ENCODE measurements at places on chromosomes 6 and 20. TPM values are rescaled to one million over a fixed set of nuclear protein-coding genes. Genes with fewer than 3 reads are reported as not detected.
A peak's percentile ranks its signal among the peaks of the same experiment; 100 is the strongest.

Gene KHDC1
- 0.68 TPM for total RNA-seq

DNA sequence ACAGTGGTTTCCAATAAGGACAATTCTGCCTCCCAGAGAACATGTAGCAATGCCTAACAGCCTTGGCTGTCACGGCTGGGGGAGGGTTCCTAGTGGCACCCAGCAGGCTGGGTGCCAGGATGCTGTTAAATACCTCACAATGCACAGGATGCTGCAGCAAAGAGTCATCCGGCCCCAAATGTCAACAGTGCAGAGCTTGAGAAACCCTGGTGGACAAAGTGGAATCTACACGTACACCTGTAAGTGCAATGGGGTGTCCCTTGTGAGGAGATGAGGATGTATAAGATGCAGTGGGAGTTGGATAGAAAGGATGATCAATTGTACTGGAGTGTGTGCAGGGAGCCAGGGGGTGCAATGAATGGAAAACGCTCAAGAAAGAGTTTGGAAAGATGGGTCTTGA lies 142.4 kb downstream of the FNDC1 start:
- no peaks in the 10 kb centered on the region for H3K4me1 ChIP-seq
- peaks cover 9% of the 10 kb centered on the region for H3K27me3 ChIP-seq
- DNase-seq: no peak
- H3K36me3 ChIP-seq: no peaks in the 10 kb centered on the region
- no peak overlapping the region for H3K4me3 ChIP-seq

DNA sequence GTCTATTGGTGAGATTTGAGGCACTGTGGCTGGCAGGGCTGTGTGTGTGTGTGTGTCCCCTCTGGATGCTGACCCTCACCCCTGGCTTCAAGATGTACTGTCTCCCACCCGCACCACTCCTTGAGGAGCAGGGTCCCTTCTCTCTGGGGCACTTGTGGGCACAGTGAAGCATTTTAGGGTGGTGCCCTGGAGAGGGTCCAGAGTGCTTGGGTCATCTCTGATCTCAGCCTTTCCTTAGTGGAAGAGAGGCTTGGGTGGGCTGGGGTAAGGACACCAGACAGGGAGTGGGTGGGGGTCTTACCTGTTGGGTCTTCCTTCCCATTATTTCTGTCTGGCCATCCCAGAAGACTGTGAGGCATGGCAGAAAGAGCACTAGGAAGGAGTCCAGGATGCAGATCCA lies 66.1 kb downstream of the EFCAB8 start:
- DNase-seq: no peak
- H3K27ac ChIP-seq: peak overlapping the region; percentile 40
- peaks cover 5% of the 10 kb centered on the region for H3K4me1 ChIP-seq
- H3K4me3 ChIP-seq: no peak overlapping the region
- no peaks in the 10 kb centered on the region for H3K27me3 ChIP-seq

GRCh38 chr6:109165392-109165974 lies 70.2 kb downstream of the CEP57L1 start:
- DNase-seq: no peak
- no peak overlapping the region for H3K4me3 ChIP-seq

DNA sequence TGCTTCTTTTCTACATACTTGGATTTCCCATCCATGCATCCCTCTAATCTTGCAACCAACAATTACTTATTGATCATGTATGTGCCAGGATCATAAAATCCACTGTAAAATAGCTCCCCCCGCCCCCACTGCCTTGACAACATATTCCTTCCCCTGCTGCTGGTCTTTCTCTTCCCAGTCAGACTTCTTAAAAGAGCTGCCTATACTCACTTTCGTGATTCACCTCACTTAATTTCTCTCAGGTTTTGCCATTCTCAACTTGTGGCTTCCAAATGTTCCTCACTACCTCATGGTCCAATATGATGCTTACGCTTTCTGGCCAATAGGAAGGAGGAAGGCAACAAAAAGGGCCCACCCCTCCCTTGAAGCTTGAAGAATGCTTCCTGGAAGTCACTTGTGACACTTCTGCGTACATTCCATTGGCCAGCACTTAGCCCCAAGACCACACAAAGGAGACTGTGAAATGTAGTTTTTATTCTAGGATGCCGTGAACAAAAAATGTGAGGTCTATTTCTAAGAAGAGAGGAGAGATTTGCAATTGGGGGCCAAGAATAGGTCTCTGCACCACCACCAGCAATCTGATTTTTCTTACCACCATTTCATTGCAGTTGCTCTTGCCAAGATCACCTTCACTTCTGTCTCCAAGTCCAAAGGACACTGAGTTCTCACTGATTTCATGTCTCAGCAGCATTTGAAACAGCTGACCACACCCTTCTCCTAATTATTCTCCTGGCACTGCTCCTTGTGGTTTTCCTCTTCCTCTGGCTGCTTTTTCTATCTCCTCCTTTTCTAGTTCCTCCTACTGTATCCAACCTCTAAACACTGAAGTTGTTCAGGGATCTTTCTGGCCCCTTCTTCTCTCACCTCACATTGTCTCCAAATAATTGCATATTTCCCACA lies 30.8 kb downstream of the CD164 start:
- no peak overlapping the region for H3K4me3 ChIP-seq
- peaks cover 16% of the 10 kb centered on the region for H3K4me1 ChIP-seq
- no peaks in the 10 kb centered on the region for H3K27me3 ChIP-seq
- H3K36me3 ChIP-seq: peaks cover 48% of the 10 kb centered on the region
- H3K27ac ChIP-seq: peak overlapping the region; percentile 30

Gene OTOR
- not detected for total RNA-seq

DNA sequence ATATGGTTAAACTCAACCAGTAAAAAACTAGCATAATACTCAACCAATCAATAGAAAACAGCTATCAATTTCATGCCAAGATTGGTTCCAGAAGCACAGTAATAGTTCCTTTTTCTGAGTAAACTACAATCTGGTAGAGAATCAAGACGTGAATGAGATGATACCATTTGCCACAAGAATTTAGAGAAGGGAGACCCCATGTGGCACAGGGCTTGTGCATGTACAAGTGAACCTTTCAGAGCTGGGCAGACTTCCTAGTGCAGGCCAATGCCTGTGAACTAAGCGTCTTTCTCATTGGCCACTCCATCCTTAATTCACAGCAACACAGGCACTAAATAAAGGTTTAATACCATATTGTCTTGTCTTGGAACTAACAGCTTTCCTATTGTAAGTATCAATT lies 213.5 kb downstream of the RFPL4B start:
- H3K36me3 ChIP-seq: no peaks in the 10 kb centered on the region
- DNase-seq: no peak
- peaks cover 10% of the 10 kb centered on the region for H3K27me3 ChIP-seq
- no peak overlapping the region for H3K27ac ChIP-seq

DNA sequence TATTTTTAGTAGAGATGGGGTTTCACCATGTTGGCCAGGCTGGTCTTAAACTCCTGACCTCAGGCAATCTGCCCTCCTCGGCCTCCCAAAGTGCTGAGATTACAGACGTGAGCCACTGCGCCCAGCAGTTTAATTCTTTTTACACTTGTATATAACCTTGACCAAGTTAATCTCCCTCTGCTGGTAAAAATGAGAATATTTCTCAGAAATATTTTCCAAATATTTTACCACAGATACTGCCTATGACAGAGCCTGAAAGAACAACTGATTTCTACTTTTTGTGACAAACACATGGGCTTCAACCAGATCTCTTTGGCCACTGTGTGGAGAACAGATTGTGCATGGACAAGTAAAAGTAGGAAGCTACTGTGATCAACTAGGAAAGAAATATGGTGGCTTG lies 21.2 kb upstream of the NHSL1 start:
- no peak for DNase-seq
- H3K4me1 ChIP-seq: peaks cover 4% of the 10 kb centered on the region
- no peak overlapping the region for H3K4me3 ChIP-seq
- no peak overlapping the region for H3K27ac ChIP-seq
- H3K27me3 ChIP-seq: peaks cover 2% of the 10 kb centered on the region

- H3K4me3 ChIP-seq: no peak overlapping the region
- peaks cover 46% of the 10 kb centered on the region for H3K36me3 ChIP-seq
- no peak for DNase-seq
- no peaks in the 10 kb centered on the region for H3K27me3 ChIP-seq
Observed at GRCh38 chr6:142803032-142803431, 141.9 kb downstream of the HIVEP2 start.

- H3K4me1 ChIP-seq: peaks cover 69% of the 10 kb centered on the region
- no peak overlapping the region for H3K4me3 ChIP-seq
- DNase-seq: no peak
- H3K36me3 ChIP-seq: no peaks in the 10 kb centered on the region
Observed at GRCh38 chr6:33782561-33782960, 6.4 kb downstream of the LEMD2 start.

- peaks cover 7% of the 10 kb centered on the region for H3K27me3 ChIP-seq
- H3K27ac ChIP-seq: no peak overlapping the region
- no peak overlapping the region for H3K4me3 ChIP-seq
- H3K4me1 ChIP-seq: peaks cover 11% of the 10 kb centered on the region
Observed at GRCh38 chr6:166206066-166206465, 38.4 kb upstream of the TBXT start.

DNA sequence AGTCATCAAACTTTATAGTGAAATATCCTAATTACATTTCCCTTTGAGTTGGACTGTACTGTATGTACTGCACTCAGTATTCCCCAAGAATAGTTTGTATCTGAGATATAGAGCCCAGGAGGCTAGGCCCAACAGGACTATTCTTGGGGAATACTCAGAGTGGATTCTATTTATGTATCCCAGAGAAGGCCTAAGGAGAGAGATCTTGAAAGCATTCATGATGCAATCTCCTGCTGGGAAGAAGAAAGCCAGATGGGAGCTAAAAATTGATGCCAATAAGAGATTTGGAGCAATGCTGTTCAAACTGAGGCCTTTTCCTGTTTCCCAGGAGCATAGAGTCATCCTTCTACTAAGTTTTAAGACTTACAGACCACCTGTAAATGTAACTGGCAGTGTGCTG lies 452.1 kb upstream of the PLCB4 start:
- DNase-seq: no peak
- H3K27me3 ChIP-seq: no peaks in the 10 kb centered on the region
- no peaks in the 10 kb centered on the region for H3K36me3 ChIP-seq

DNA sequence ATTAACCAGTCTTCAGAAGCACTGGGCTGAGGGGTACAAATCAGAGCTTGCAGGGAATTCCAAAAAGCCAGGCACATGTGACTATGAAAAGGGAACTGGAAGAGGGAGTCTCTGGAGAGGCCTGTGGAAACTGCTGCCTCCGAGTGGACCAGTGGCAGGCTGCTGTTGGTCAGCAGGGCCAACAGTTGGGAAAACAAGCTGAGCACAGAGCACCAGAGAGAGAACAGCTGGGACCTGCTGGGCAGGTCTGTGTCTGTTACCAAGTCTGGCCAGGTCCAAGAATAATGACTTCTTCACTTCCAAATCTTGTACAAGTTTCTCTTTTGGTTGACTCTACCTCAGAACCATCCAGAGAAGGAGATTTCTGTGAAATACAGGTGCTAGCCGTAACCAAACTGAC lies 81.4 kb downstream of the LIN28B start:
- H3K36me3 ChIP-seq: no peaks in the 10 kb centered on the region
- H3K27me3 ChIP-seq: peaks cover 9% of the 10 kb centered on the region
- no peaks in the 10 kb centered on the region for H3K4me1 ChIP-seq
- no peak overlapping the region for H3K4me3 ChIP-seq
- no peak for DNase-seq

DNA sequence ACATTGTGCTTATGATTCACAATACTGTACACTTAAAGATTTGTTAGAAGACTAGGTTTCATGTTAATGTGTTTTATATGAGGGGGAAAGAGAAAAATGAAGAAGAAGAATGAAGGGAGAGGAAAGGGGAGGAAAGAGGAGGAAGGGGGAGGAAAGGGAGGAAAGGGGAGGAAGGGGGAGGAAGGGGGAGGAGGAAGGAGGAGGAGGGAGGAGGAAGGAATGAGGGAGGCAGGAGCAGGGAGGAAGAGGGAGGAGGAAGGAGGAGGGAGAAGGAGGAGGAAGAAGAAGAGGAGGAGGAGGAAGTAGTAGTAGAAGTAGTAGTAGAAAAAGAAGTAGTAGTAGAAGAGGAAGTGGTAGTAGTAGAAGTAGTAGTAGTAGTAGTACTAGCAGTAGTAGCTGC lies 70.6 kb downstream of the COL21A1 start:
- H3K4me3 ChIP-seq: no peak overlapping the region
- H3K36me3 ChIP-seq: peaks cover 9% of the 10 kb centered on the region
- DNase-seq: no peak
- no peaks in the 10 kb centered on the region for H3K4me1 ChIP-seq
- H3K27me3 ChIP-seq: no peaks in the 10 kb centered on the region

DNA sequence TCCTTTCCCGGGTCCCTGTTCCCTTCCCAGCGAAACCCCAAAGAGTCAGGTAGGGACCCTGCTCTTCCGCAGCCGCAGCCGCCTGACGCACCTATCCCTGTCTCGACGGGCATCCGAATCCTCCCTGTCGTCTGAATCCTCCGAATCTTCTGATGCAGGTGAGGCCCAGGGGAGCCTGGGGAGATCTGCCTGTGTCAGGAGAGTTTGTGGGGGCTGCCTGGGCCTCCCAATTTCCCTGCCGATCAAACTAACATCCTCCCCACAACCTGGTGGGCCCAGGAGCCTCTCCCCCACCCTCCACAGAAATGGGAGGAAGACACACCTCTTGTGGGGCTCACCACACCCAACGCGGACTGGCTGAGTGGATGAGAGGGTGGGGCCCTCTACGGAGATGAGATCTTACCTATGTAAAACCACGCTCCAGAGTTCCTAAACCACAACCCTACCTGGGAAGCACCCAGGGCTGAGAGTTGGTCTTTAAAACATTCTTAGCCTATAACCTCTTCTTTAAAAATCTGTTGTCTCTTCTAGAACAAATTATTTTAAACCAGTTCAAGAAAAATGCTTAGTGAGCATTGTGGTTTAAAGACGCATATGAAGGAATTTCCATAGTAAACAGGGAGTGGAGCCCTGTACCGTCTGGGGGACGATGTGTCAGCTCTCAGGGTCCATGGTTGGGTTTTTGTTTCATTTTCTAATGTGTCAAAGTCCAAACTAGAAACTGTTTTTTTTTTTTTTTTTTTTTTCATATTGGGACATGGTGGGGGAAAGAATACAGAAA lies 1.7 kb downstream of the CDC25B start:
- peak overlapping the region; percentile 98 for H3K27ac ChIP-seq
- peaks cover 33% of the 10 kb centered on the region for H3K36me3 ChIP-seq
- DNase-seq: no peak
- peak overlapping the region; percentile 95 for H3K4me3 ChIP-seq
- H3K4me1 ChIP-seq: peaks cover 60% of the 10 kb centered on the region

GRCh38 chr6:158011478-158011920 lies 29.8 kb downstream of the SYNJ2 start:
- H3K27me3 ChIP-seq: no peaks in the 10 kb centered on the region
- H3K4me3 ChIP-seq: no peak overlapping the region
- H3K27ac ChIP-seq: no peak overlapping the region
- H3K4me1 ChIP-seq: peaks cover 75% of the 10 kb centered on the region
- H3K36me3 ChIP-seq: peaks cover 2% of the 10 kb centered on the region
- no peak for DNase-seq

Gene OR12D3
- not detected for total RNA-seq

Gene LPIN3
- total RNA-seq: 0.44 TPM

Gene PI16
- 1.1 TPM for total RNA-seq

Gene NHSL1
- total RNA-seq: 0.08 TPM

- no peaks in the 10 kb centered on the region for H3K36me3 ChIP-seq
- H3K27me3 ChIP-seq: peaks cover 16% of the 10 kb centered on the region
- H3K4me1 ChIP-seq: no peaks in the 10 kb centered on the region
- H3K27ac ChIP-seq: no peak overlapping the region
- no peak for DNase-seq
Observed at GRCh38 chr6:99364026-99364425, 14.6 kb upstream of the FAXC start.

Gene FERMT1
- total RNA-seq: not detected

- H3K4me1 ChIP-seq: peaks cover 10% of the 10 kb centered on the region
- peaks cover 4% of the 10 kb centered on the region for H3K27me3 ChIP-seq
- H3K4me3 ChIP-seq: peak overlapping the region; percentile 62
- peak; percentile 4 for DNase-seq
- H3K27ac ChIP-seq: no peak overlapping the region
- H3K36me3 ChIP-seq: no peaks in the 10 kb centered on the region
Observed at GRCh38 chr6:125099211-125100073, 54.1 kb upstream of the TPD52L1 start.

Data from naive thymus-derived CD8-positive, alpha-beta T cell (primary cell).